Inflammatory macrophage treated with lipopolysaccharide for 1 hour (primary cell): ENCODE measurements at places on chromosomes 7 and 10.

DNA sequence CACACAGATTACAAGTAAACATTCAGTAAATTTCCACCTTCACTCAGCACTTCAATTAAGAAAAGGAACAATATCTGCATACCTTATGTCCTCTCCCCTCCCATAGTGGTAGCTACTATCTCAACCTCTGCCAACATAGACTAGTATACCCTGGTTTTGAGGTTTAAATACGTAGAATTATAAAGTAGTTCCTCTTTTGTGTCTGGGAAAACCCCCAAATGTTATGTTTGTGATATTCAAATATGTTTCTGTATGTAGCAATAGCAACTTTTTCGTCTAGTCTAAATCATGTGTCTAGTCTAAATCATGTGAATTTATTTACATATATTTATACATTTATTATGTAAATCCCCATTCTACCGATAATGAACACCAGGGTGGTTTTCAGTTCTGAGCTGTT lies 13.2 kb upstream of the CAMK2B start:
- DNase-seq: peak; percentile 83

- DNase-seq: no peak
Observed at GRCh38 chr10:92832121-92832520, 16.2 kb upstream of the EXOC6 start.

GRCh38 chr7:77248154-77248553 lies 48.5 kb upstream of the FGL2 start:
- DNase-seq: no peak

DNA sequence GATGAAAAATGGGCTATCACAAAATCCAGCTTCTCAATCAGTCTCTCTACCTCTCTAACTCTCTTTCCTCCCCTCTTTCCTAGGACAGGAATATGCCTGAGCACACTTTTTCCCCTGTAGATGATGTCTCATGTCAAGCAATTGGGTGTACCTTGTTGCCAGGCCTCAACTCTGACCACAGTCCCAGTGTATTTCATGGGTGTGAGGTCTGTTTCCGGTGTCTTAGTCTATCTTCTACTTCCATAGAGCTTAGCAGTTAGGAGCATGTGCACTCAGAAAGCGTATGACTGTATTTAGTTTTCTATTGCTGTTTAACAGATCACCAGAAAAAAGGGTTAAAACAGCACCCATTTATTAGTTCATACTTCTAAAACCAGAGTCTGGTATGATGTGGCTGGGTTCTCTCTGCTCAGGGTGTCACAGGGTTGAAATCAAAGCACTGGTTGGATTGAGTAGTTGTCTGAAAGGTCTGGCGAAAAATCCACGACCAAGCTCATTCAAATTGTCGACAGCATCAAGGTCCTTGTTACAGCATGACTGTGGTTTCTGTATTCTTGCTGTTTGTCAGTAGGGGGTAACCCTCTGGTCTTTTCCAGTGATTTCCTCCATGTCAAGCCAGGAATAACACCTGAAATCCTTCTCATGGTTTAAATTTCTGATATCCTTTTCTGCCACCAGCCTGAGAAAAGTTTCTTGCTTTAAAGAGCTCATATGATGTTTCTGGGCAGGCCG lies 130.0 kb downstream of the THSD7A start:
- no peak for DNase-seq

DNA sequence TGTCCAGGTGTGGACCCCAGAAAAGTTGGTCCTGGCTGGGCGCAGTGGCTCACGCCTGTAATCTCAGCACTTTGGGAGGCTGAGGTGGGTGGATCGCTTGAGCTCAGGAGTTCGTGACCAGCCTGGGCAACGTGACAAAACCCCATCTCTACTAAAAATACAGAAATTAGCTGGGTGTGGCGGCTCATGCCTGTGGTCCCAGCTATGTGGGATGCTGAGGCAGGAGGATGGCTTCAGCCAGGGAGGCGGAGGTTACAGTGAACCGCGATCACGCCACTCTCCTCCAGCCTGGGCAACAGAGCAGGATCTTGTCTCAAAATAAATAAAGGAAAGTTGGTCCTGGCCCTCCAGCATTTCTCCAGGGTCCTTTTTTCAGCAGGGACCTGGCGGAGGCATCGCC lies 1.4 kb downstream of the NUDT1 start:
- no peak for DNase-seq

GRCh38 chr7:22591271-22591670 lies 91.3 kb upstream of the STEAP1B start:
- no peak for DNase-seq

DNA sequence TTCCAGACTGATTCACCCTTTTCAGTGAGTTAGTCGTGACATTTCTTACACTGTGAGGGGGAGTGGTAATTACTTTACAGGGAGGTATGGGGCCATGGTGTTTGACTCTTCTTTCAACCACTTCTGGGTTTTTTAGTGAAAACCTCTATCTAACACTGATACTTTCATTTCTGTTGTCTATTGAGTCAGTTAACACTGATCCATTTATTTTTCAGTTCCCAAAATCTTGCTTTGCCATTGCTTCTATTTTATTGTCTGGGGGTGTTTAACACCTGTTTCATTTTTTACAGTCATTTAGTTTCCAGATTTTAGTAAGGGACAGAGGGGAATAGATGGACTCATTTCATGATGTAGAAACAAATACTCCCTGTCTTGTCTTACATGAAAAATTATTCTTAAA lies 61.5 kb downstream of the HELLS start:
- DNase-seq: no peak

- no peak for DNase-seq
Observed at GRCh38 chr10:94129393-94130130, 135.8 kb downstream of the PLCE1 start.

DNA sequence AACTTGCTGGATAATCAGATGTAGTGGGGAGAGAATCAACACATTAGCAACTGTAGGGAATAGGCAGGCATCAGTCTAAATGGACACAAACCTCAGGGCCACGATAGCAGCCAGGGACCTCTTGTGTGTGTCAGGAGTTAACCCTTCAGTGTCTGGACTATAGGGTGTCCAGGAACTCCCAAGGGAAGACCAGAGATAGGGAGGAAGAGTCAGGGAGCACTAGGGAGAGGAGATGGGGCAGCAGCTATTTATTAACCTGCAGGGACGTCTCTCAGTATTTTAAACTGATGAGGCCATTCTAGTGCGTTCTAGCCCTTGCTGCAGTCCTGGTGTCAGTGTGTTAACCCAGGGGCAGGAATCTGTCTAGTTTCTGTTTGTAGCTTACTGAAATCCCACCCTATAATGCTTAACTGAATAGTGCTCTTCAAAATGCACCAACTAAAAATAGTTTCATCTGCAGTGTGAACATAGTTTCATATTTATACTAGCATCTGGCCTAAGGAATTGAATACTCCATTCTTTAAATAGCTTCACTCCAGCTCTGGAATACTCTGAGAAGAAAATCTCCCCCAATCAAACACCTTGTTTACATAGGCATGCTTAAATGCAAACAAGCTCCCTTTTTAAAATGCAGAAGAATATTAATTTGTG lies 62.7 kb downstream of the ARID5B start:
- no peak for DNase-seq

DNA sequence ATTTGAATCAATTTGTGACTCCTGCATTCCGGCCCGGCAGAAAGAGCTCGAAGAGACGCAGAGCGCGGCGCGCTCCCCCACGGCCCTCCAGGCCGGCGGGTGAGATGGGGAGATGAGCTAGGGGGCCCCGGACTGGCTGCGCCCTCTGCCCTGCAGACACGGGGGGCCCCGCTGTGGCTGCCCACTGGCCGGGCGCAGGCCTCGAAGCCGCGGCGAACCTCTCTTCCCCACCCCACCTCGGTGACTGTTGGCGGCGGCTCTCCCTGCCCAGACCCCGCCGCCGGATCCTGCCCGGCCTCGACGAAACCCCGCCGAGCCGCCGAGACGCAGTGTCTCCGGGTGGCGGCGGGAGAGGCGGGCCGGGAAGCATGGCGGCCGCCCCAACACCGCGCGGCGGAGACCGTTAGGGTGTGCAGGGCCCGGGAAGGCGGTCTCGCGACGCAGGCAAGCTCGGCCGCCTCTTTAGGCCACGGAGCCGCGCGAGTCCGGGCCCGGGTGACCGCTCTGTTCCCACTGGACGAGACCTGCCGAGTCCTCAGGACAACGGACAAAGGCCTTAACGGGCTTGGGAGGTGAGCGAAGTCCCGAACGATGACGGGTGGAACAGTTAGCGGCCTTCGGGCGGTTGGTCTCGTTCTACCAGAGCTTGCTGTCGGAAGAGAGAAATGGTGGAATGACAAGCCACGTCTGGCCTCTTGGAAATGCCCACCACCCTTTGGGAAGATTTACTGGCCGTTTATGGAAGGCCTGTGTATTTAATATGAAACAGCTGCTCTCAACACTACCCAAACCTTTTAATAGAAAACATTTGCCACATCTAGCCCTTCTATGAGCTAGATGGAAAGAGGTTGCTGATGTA lies 24.3 kb downstream of the NUP42 start:
- DNase-seq: no peak

- peak; percentile 92 for DNase-seq
Observed at GRCh38 chr10:70779511-70780369, 5.4 kb downstream of the TBATA start.

DNA sequence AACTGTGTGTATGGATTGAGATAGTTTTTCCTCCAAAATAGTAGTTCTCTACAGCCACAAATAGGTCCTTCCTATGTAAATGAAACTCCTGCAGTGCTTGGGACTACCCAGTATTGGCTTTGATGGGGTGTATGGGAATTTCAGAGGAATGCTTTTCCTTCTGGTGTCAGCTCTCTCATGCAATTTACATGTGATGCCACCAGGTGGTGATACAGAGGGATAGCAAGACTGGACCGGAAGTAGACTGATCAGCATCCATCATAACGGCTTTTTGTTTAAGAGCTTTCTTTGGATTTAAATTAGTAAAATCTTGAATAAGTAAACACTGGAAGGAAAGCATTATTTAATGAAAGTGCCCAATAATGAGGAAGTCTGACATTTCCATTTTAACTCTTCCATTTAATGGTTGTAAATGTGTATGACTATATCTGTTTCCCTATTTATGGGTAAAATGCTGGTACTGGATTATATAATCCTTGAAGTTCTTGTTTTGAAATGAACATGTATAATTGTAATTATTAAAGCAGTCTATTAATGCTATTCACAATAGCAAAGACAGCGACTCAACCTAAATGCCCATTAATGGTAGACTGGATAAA lies 22.7 kb downstream of the DYNC1I1 start:
- peak; percentile 7 for DNase-seq

- no peak for DNase-seq
Observed at GRCh38 chr10:19971343-19972052, 155.3 kb downstream of the PLXDC2 start.

DNA sequence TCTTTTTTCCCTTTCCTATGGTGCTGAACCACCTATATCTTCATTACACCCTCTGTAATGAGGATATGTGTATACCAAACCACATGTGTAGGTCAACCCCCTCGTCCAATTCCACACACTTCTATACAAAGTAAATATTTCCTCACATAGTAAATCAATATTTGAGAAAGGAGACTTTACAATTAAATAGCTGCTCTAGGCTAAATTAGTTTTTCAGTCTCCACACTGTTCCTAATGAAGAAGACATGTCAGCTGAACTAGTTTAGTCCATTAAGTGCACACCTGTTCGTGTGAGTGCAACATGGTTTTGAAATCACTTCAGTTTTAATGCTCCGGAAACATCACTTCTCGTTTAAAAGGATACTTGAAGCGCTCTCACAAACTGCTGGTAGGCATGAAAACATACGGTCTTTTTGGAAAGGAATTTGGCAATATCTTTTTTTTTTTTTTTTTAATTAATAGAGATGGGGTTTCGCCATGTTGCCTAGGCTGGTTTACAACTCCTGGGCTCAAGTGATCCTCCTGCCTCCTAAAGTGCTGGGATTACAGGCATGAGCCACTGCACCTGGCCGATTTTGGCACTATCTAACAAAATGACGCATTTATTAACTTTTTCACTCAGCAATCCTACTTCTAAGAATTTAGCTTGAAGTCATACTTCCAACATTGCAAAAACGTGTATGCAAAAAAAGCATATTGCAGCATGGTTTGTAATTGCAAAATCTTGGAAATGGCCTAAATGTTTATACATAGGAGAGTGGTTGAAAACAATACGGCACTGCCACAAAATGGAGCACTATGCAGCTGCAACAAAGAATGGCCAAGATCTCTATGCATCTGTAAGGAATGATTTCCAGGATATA lies 2.1 kb upstream of the XRCC2 start:
- DNase-seq: peak; percentile 86

- no peak for DNase-seq
Observed at GRCh38 chr7:107948645-107949442, 54.1 kb downstream of the LAMB1 start.

GRCh38 chr10:102140218-102140617 lies 7.4 kb downstream of the PPRC1 start:
- DNase-seq: no peak

DNA sequence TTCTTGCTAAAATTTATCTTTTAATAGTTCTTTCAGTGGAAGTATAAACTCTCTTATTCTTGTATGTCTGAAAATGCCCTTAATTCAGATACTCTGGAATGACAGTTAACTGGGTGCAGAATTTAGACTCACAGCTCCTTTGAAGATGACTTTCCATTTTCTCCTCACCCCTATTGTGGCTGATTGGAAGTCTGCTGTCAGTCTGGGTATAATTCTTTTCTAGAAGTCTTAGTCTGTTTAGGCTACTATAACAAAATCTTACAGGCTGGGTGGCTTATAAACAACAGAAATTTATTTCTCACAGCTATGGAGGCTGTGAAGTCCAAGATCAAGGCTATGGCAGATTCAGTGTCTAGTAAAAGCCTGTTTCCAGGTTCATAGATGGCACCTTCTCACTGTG lies 145.2 kb upstream of the GDF10 start:
- no peak for DNase-seq

GRCh38 chr10:43078986-43079273 lies 2.1 kb downstream of the RET start:
- DNase-seq: peak; percentile 38

DNA sequence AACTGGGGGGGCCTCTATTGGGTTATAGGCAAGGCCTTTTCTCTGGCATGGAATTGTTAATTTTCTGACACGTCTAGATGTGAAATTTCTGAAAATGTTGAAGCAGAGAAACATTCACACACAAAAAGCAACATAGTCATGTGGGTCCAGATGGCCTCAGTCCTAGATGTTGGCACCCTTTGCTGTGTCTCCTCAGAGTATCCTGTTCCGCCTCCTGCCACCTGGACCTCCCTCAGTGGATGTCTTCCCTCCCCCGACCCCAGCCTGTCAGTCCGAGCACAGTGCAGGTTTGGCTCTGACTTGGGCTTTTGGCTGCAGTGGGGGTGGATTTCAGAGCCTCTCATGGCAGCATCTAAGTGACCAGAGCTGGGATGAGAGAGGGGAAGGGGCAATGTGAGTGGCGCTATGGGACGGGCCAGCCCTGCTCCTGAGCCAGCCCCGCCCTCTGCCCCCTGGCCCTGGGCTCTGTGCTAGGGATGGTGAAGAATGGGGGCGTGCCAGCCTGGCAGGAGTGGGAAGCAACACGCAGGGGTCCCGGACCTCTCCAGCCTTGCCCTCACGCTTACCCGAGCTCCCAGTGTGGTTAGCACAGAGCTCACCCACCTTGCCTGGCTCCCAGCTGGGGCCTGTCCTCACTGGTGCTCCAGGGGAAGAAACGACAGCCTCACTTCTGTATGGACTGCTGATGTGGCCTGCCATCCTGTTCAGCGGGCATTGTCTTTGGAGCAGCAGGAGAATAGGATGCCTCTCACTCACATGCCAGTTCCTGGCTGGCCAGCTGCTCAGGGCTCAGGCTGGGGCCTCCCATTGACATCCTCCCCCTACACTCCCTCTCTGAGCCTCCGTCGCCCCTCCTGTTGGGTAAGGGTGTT lies 6.2 kb downstream of the ATP6V0E2 start:
- DNase-seq: no peak

GRCh38 chr10:121064491-121064890 lies 213.3 kb downstream of the WDR11 start:
- DNase-seq: no peak

- DNase-seq: no peak
Observed at GRCh38 chr7:64890761-64891362, 12.2 kb upstream of the ZNF273 start.
